Choroid plexus epithelial cell (primary cell): ENCODE measurements at places on chromosomes 7 and 10.
A peak's percentile ranks its signal among the peaks of the same experiment; 100 is the strongest.

DNA sequence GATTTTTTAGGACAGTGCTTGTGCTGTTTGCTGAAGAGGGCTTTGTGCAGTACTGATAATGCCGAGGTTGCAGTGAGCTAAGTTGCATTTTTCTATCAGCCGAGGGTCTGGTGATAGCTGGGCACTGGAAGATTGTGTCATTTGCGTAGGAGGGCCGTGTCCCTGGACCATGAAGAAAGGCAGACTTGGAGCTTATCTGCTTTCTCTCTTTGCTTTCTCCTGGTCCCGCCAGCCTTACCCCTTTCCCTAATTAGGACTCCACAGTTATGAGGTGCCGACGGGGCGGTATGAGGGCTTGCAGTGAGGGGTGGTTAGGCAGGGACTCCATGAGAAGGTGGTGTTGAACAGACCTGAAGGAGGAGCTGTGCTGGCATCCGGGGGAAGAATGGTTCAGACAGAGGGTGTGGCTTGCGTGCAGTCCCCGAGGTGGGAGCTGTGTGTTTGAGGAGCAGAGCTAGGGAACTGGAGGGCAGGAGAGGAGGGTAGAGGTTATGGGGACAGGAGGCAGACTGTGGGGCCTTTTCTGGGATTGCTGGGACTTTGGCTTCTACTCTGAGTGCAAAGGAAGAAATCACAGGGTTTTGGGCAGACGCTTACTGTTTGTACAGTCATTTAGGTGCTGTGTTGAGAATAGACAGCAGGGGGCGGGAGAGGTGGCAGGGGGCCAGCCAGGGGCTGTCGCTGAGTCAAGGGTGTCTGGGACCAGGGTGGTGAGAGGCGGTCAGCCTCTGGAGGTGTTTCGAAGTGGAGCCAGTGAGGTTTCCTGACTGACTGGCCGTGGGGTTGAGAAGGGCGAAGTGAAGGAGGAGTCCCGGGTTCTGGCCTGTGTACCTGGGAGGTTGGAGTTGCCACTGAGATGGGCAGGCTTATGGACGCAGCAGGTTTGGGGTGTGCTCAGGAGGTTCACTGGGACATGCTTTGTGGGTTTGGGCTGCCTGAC is 43.4 kb downstream of the PRF1 start:
- peak; percentile 58 for DNase-seq

DNA sequence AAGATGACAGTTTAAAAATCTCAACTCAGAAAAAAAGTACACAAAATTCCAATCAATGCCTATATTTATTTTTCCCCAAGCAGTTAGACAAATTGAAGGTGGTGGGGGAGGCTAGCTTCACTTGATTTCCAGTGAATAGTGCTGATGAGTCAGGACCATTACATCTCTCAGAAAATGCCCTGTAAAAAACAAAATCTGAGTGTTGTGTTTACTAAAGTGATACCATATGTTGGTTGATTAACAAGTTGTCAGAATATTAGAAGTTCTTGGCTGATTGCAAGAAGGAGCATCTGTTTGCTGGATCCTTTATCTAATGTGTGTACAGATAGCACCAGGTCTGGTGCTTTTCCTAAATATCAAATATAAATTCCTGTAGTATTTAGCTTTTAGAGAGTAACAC is 31.3 kb upstream of the KIAA1217 start:
- DNase-seq, result no peak

GRCh38 chr7:76381814-76382213 is 23.0 kb upstream of the YWHAG start:
- no peak for DNase-seq

DNA sequence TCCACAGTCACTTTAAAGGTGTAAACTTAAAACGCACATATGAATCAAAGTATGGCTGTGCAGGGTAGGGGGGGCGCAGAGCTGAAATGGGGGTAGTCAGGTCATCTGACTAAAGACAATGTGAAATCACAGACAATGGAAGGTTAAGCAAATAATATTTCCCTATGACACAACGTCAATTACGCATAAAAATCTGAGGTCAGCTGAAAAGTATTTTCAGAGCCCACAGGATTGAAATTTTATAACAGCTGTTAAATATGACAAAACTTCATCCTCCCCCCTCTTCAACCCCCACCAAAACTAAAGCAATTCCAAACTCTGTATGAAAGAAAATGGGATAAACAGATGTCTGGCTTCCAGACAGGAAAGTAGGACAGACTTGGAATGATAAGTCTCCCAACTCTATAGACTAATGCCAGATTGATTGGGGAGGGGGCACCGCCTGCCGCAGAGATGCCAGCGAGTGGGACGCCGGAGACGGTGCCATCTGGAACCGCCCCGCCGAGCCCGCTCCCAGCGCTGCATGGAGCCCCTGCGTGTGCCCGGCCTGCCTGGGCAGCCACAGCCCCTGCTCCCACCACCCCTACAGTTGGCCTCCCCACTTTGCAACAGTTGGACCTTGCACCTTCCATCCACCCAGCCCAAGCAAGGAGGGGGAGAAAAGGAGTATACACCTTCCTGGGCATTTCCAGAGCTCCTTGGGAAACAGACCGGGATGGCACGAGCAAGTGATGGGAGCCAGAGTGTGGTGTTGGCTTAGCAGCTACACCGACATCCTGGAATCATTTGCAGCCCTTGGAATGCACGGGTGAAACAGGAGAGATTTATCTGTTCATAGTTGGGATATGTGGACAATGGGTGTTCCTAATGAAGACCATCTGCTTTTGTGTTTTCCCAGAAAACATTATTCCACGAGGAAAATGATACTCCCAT is 10.7 kb downstream of the EBF3 start:
- peak; percentile 14 for DNase-seq

DNA sequence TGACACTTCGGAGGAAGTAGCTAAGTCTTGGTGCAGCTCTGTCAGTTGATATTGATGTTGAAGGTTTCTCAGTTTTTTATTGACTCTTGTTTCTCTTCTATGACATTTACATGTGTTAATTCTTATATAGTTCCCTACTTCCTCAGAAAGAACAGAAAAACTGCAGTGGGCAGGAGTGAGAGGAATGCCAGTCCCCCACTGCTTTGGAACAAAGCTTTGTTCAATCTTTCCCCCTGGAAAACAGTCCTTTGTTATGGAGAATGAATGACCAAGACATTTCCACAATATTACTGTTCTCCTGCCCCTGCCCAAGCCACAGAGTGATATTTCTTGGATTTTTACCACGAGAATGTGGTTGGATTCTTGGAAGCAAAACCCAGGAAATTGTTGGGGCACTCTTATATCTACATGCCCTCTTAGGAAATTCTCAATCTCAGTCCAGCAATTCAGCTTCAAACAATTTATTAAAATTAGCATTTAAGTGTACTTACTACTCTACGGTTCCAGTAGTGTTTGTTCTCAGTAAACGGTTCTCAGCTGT is 258.0 kb upstream of the KCND2 start:
- DNase-seq, result no peak

GRCh38 chr7:24917510-24918239 is 62.3 kb downstream of the OSBPL3 start:
- peak; percentile 88 for DNase-seq

DNA sequence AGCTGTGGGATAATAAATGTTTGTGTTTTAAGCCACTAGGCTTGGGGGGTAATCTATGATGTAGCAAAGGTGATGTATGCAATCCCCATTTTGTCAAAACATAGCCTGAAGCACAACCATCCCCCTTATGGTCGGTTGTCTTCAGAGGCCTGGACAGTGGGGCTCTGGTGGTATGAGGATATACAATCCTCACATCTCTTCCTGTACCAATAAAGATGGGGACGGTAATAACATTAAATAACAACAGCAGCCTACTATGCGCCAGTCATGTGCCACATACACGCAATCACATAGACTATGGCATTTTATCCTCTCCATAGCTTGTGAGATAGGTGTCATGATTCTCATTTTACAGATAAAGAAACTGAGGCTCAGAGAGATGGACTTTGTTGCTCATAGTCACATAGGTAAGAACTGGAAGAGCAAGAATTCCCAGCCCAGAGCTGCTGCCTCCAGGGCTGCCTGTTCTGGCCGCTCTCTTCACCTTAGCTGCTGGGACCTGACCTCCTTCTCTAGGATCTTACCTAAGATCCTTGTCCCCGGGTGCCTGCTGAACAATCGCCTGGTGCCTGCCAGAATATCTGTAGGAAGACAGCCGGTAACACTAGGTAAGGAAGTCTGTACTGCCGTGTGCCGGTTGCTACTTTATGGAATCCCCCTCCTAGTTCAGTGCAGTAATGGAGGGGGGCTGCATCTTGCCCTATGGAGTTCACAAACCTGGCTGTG is 108.6 kb downstream of the ARHGAP22 start:
- no peak for DNase-seq

DNA sequence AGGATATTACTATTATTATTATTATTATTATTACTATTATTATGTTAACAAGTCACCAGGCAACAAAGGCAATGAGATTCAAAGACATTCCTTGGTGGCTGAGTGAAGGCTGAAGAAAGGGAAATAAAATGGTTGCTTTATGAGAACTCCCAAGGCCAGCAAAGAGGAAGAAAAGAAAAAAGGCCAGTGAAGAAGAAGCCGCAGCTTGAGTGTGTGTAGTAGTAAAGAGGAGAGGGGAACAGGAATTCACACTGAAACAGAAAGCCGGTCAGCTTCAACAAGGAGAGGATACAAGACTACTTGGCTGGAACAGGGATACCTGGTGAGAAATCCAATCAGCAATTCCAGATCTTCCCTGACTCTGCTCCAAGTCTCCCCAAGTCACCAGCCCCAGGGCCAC is 42.4 kb downstream of the PLXNA4 start:
- DNase-seq, result no peak

- DNase-seq, result no peak
These were observed 641.1 kb downstream of the PCDH15 start for GRCh38 chr10:54159924-54160323.

DNA sequence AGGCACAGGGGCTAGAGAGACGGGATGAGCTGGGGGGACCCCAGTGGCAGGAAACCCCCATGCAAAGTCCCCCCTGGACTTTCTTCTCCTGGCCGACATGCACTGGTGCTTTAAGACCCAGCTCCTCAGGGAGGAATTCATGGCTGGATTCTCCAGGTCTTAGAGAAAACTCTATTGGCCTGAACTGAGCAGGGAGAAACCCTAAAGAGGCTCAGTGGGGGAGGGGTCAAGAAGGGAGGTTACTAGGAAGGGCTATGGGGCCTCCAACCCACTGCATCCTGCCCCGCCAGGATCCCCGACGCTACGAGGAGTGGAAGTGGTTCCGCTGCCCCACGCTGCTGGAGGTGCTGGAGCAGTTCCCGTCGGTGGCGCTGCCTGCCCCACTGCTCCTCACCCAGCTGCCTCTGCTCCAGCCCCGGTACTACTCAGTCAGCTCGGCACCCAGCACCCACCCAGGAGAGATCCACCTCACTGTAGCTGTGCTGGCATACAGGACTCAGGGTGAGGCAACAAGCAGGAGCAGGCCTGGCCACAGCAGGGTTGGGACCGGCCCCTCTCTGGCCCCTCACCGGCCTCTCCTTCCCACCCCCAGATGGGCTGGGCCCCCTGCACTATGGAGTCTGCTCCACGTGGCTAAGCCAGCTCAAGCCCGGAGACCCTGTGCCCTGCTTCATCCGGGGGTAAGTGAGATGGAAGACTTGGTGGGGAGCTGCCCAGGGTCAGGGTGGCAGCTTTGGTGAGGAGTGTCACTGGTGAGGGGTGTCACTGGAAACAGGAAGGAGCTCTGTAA is 13.8 kb downstream of the ATG9B start:
- DNase-seq, result peak; percentile 56

GRCh38 chr10:374354-374753 is 239.1 kb downstream of the ZMYND11 start:
- no peak for DNase-seq

- DNase-seq, result no peak
These were observed 5.2 kb downstream of the CCNY start for GRCh38 chr10:35341521-35341920.

- no peak for DNase-seq
These were observed 16.0 kb downstream of the CHRM2 start for GRCh38 chr7:136884492-136884891.

- no peak for DNase-seq
These were observed 53.5 kb upstream of the SEMA3E start for GRCh38 chr7:83702446-83702845.

DNA sequence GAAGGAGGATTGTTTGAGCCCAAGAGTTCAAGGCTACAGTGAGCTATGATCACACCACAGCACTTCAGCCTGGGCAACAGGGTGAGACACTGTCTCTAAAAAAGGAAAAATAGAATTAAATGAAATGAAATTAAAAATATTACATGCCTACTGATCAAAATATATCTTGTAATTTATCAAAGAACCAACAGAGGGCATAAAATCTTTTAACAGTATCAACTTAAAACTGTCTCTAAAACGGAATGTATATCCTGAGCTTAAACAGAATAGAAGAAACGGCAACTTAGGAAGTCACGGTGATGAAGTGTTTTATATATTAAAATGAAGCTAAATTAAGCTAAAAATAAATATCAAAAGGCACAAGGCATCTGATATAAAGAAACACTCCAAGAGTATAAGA is 78.8 kb downstream of the MTPAP start:
- peak; percentile 36 for DNase-seq

DNA sequence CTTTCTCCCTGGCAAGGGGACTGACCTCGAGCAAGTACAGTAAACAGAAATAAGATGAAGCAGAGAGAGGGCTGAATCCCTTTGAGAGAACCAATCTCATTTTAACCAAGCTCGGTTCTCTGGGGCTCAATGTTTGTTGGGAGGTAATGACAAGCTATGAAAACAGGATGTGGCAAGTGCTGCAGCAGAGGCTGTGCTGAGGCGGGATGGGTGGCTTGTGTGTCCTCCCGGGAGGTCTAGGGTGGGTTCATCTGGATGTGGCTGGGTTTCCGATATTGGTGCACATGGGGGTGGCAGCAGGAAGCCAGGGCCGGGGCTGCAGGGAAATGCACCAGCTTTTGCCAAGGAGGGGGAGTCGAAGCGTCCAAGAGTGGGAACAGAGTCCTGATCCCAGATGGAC is 84.5 kb downstream of the AOAH start:
- DNase-seq, result no peak
